ENCODE measurements at places on chromosomes 16 and 17.

- DNase-seq = no peak
Observed at GRCh38 chr16:52366983-52367382, 180.0 kb downstream of the TOX3 start.

- DNase-seq = no peak
Observed at GRCh38 chr16:82874672-82875071, 247.9 kb downstream of the CDH13 start.

DNA sequence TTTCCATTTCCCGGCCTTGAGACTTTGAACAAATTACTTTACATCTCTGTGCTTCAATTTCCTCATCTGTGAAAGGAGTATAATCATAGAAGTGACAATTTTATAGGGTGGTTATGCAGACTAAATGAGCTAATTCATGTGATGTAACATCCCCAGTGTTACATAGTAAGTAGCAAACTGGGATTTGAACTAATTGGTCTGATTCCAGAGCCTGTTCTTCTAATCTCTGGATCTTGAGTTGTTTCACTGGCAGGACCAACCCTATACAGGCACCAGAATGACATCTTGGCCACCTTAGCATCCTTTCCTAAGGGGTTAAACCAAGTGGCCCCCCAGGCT, 77.7 kb downstream of the AATF start:
- DNase-seq = no peak

DNA sequence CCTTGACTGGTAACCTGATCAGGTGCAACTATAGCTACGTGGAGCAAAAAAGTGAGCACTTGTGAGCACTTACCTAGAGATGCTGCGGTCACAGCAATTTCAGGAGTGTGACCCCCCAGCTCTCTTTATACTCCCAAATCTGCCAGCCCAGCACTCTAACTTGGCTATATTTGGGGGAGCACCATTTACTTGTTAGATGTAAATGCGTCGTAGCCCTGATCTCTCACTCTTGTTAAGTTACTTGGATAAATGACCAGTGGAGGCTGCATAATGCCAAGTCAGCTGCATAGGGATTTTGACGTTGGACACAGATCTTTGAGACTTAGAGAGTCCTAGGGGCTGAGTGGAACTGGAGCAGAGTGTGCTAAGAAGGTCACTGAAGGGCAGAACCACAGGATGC, at the start of gene MYH13:
Gene MYH13 (minus strand): TSS at position 101 of the 400 bp plus-strand sequence. CDS start 8,476 bp downstream, outside the sequence.
- DNase-seq = no peak

GRCh38 chr17:43559161-43559816, 13.1 kb upstream of the ETV4 start:
- DNase-seq = no peak

- no peak for DNase-seq
Observed at GRCh38 chr16:14528306-14528705, 101.8 kb downstream of the PARN start.
